ENCODE measurements at places on chromosomes 12 and 14.

GRCh38 chr12:77076886-77077285, 11.5 kb upstream of the E2F7 start:
- ATAC-seq, result no peak

DNA sequence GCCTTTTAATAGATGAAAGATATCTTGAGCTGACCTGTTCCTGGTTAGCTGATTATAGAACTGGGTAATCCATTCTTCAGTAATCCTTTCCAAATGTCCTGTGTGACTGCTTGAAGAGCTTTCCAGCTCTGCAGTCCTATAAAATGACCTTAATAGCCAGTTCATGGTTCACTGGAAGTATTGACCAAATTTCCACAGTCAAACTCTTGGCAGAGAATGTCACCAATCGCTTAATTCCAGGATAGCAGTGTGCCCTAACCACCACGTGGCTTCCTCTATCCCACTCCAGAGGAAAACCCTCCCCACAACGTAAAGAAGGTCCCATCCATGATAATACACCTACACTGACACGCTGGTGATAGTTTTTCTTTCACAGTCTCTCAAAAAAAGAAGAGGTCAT, 17.4 kb downstream of the PRKAB1 start:
- ATAC-seq, result no peak

DNA sequence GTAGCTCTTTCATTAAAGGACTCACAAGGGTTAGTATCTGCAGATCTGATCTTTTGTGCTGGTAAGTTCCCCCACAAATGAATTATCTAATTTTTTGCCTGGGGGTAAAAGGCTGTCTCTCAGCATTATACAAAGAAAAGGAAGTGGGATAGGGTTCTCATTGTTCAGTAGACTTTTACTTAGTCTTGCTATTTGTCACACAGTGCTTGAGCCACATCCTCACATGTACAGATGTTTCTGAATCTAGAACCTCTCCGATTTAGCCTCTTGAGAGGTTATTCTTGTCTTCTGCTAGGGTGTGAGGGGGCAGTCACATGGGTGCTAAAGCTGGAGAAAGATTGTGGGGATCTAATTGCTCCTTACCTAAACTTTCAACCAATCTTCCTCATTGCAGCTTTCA, 93.0 kb downstream of the SLC41A2 start:
- ATAC-seq, result no peak

- peak; percentile 17 for ATAC-seq
These were observed 5.1 kb downstream of the LHX5 start for GRCh38 chr12:113466454-113467141.

GRCh38 chr12:125249066-125249824, 184.0 kb downstream of the AACS start:
- no peak for ATAC-seq

GRCh38 chr12:24500831-24501230, 448.1 kb downstream of the BCAT1 start:
- ATAC-seq, result no peak

GRCh38 chr12:90978117-90978770, 23.3 kb upstream of the CCER1 start:
- ATAC-seq, result peak; percentile 51

GRCh38 chr14:74619672-74620131, 7.7 kb upstream of the LTBP2 start:
- ATAC-seq, result peak; percentile 3

DNA sequence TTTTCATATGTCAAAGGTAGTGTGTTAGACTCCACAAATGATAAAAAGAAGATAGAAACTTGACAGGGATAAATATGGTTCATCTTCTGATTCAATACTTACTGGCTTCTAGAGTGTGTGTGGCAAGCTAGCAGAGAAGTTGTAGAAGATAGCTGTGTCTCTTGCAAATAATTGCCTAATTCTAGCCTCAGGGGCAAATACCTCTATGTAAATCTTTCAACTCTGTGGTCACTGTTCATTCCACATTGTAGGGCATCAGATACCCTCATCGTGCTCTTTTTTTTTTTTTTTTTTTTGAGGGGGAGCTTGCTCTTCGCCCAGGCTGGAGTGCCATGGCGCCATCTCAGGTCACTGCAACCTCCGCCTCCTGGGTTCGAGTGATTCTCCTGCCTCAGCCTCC, 1.7 kb downstream of the OLR1 start:
- no peak for ATAC-seq

- ATAC-seq, result no peak
These were observed 4.6 kb downstream of the KRT82 start for GRCh38 chr12:52401526-52401925.

DNA sequence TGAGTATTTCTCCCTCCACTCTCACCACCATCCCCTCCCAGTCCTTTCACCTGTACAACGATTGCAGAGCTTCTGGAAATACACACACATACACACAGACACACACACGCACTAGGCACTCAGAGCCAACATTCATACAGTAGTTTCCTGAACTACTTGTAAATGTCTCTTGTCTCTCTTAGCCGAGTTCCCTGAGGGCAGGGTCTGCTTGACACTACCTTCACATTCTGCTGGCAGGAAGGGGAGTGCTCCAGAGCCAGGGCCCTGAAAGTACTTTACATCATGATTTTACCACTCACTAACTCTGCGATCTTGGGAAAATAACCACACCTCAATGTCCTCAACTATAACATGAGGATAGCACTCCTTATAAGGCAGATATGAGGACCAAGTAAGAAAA, 82.7 kb downstream of the GAS2L3 start:
- no peak for ATAC-seq

DNA sequence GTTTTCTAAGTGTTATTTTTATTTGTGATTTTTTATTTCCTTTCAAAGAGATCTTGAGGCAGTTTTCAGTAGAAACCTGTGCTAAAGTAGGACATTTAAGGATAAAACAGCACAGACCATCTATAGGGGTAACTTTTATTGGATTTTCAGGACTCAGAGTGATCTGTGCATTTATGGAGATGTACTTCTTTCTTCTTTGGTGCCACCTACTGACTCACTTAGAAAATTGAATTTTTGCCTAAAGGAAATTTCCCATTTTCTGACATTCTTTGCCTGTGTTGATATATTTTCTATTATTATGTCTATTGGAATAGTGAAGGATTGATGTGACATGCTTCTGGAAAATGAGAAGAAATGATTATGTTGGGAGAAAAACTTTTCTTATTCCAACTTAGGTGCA, 113.0 kb downstream of the UNC79 start:
- no peak for ATAC-seq

DNA sequence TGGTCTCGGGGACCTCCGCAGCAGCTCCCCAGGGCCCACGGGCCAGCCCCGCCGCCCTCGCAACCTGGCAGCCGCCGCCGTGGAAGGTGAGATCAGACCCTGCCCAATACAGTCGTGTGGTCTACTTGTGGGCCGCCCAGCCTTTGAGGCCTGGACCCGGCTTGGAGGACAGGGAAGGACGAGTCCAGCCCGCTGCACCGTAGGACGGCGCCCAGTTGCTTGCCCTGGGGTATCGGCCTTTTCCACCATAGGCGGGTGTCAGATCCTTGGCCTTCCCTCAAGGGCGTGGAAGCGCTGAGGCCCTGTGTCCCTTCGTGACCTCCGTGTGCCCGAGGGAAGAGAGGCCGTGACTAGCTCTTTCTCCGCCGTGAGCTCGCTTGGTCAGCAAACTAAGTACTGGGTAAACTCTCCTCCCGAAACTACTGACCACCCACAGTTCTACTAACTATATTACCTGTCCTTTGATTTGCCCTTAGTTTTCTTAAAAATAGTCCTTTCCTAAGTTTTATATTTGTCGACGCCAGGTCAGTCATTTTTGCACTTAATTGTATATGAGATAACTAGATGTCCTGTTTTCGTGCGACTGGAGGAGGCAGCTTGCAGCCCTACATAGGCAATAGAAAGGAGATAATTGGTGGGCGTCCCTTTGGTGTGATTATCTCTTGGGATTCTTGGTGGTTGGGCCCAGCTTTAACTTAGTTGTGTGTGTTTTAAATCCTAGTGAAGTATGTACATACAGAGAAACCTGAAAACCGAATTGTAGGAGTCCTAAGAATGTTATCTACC, 757 bp downstream of the SLC25A3 start:
- peak; percentile 63 for ATAC-seq

GRCh38 chr12:19120795-19121194, 8.7 kb upstream of the PLEKHA5 start:
- ATAC-seq, result peak; percentile 94

DNA sequence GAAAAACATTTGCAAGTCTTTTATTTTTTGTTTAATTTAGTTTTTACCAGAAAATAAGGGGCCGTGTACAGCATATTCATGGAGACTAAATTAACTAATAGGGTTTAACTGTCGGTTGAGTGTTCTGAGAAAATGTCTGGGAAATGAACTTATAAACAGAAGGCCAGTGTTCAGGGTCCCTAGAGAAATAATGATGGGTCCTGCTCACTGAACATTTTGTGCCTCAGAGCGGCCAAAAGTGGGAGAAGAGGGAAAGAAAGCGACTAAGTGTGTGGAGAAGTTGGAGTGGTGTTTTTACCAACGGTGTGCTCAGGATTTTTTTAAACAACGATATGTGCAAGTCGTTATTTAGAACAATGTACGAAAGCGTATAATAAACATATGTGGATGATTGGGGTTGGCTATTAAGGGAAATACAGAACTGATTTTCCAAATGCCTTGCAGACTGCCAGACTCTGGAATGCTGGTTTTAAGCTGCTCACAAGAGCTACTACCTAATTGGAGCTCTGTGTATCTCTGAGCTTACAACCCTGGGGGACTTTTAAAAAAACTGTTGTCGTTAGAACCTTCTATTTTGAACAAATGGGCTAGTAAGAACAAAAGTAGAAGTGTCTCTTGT, 166.7 kb downstream of the SLC38A4 start:
- no peak for ATAC-seq

DNA sequence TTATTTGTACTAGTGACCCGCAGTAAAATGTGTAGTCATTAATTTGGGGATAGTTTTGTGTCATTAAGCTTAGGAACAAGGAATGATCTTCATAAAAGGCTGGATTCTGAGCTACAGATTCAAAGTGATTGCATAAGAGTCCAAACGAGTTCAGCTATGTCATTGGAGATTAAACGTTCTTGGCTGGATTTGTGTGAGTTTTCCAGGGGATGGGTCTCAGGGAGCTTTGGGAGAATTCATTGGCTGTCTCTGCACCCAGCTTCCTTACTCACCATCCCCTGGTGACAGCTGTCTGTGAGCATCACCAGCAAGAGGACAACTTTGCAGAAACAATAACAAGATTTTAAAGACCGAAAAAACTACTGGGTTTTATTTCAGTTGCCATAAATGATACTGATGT, 130.4 kb downstream of the DAAM1 start:
- no peak for ATAC-seq

DNA sequence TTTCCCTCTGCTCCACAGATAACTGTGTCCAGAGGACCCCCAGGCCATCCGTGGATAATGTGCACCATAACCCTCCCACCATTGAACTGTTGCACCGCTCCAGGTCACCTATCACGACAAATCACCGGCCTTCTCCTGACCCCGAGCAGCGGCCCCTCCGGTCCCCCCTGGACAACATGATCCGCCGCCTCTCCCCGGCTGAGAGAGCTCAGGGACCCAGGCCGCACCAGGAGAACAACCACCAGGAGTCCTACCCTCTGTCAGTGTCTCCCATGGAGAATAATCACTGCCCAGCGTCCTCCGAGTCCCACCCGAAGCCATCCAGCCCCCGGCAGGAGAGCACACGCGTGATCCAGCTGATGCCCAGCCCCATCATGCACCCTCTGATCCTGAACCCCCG, 201.3 kb upstream of the BCL2L14 start:
- no peak for ATAC-seq

DNA sequence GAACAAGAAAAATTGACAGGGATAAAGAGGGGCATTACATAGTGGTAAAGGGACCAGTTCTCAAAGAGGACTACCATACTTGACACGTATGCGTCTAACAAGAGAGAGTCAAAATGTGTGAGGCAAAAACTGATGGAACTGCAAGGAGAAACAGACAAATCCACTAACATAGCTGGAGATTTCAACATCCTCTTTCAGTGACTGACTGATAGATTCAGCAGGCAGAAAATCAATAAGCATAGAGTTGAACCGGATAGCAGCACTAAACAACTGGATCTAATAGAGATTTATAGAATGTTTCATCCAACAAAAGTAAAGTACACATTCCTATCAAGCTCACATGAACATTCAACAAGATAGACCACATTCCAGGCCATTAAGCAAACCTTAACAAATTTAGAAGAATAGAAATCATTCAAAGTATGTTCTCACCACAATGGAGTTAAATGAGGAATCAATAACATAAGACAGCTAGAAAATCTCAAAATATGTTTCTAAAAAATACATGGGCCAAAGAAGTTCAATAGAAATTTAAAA, 16.1 kb upstream of the CRACR2A start:
- no peak for ATAC-seq

GRCh38 chr14:24398653-24399446, at the start of gene NYNRIN:
NYNRIN (plus strand) TSS chr14:24399003; CDS start chr14:24399247, 244 bp downstream.
- peak; percentile 56 for ATAC-seq

GRCh38 chr12:131893605-131894312, 663 bp upstream of the ULK1 start:
- no peak for ATAC-seq

DNA sequence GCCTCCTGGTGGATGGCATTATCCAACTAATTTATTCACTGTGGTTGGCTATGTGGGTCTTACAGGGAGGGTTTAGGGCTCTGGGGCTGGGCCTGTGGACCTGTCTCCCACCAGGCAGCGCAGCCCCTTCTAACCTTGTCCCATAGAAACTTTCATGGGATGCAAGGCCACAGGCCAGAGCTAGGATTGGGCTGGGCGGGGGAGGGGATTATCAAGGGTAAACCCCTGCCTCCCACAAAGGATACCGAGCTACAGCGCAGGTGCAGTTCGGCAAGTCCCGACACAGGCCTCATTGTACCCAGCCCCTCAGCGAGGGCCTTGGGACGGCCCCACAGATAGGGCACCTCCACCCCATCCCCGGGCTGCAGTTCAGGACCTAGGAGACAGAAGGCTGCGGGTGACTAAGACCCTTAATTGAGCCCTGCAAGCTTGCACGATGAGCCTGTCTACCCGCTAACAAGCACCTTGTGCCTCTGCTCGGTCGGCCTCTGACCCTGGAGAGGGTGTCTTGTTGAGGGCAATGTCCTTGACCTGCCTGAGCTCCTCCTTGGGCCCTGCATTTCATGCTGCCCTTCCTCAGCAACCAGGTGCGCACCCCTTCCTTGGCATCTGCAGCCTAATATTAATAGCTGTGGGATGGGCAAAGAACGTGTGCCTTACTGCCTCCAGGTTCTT, 46.7 kb downstream of the PSMA6 start:
- ATAC-seq, result no peak

DNA sequence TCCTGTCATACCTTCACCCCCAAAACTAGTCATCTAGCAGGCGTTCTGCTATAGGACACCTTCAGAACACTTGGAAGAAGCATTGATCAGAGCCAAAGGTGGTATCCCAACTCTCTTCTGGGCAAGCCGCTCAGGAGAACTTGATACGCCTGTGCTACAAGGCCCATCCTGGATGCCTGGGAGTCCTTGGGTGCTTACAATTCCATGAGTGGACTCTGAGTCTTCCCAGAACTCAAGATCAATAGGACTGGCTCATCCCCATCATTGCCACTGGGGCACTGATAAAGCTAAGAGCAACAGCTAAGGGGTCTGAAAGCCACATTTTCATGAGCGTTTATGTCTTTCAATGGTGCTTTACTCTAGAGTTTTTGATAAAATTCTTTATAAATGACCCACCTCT, 1.9 kb downstream of the SPTB start:
- ATAC-seq, result no peak

Data from esophagus mucosa (tissue), 1 donor.